Hair follicular keratinocyte (primary cell): ENCODE measurements at places on chromosomes 12 and 14. TPM values are rescaled to one million over a fixed set of nuclear protein-coding genes. Genes with fewer than 3 reads are reported as not detected.

GALNT8 gene
- 0.11 and 0.23 TPM in 2 replicates for total RNA-seq

OTUB2 gene
- total RNA-seq = 2.4 and 3.5 TPM in 2 replicates

PPM1H gene
- total RNA-seq = not detected in 2 replicates

RASSF8 gene
- total RNA-seq = 10.3 and 12.6 TPM in 2 replicates

CCDC38 gene
- total RNA-seq = not detected in 2 replicates

LMNTD1 gene
- not detected in 2 replicates for total RNA-seq

OAS2 gene
- total RNA-seq = 2.7 and 3.5 TPM in 2 replicates
